ENCODE measurements at places on chromosomes 12 and 14.
A peak's percentile ranks its signal among the peaks of the same experiment; 100 is the strongest.

- no peak for DNase-seq
Observed at GRCh38 chr12:62215506-62215905, 44.7 kb upstream of the USP15 start.

DNA sequence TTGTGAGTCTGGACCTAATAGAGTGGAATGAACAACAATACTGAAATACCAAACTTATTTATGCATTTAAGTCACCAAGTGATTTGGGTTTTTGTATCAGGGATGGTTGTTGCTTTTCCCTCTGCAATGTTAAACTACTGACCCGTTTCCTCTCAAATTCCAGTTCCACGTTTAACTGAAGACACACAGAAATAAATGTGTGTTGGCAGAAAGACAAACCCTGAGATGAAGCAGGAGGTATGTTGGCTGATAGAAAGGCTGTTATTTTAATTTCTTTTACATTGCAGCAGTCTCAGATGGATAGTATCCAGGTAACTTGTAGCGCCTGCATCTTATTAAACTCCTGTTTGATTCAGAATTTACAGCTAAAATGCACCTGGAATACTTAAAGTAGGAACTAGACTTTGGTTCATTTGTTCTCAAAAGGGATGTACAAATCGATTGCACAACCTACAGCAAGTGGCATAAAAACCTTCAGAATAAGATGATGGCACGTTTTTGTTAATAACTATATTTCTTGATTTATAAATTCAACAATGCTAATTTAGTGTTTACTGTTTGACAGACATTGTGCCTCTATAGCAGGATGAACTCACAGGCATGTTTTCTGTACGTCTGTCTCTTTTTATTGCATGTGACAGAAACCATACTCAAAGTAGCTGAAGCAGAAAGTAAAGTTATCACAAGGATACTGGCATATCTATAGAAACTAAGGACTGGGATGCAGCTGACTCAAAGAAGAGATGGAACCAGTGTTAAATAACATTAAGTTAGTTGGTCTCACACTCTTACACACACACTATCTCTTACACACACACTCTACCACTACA is 405.7 kb downstream of the ZFP36L1 start:
- DNase-seq: no peak

GRCh38 chr14:33987565-33988080 is 36.7 kb upstream of the EGLN3 start:
- DNase-seq: no peak

GRCh38 chr12:6187948-6188793 is 12.0 kb upstream of the CD9 start:
- DNase-seq: no peak

DNA sequence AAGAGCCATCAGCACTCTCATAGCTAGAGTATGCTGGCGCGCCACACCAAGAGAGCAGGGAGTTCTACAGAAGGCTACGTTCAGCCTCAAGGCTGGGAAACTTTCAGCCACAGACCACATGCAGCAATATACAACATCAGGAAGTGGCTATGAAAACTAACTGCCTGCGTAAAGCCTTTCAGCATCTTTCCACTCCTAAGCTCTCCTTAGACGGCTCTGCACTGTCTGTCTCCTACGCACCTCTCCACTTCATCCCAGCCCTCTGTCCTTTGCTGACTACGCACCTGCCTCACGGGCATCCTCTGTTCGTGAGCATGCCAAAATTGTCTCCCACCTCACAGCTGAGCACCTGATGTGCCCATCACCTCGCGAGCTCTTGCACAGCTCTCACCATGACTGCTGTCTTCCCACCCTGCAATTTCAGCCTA is 9.7 kb downstream of the MPHOSPH9 start:
- DNase-seq: no peak

DNA sequence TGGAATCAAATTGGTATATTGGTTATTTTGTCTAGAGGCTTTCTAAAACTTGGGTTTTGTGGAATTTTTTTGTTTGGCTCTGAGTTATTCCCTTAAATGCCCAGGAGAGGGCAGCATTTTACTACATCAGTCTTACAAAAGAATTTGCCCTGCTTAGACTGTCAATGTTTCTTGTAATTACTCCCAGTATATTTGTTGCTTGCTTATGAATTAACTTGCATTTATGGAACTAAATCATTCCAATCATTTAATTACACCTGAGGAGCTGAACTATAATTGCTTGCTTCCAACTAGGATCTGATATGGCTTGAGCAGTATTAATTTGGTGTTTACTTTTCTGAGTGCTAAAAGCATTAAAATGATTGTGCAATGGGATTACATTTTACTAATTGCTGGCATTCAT is 48.7 kb downstream of the MIPOL1 start:
- no peak for DNase-seq

- no peak for DNase-seq
Observed at GRCh38 chr14:72075649-72076334, 143.6 kb downstream of the RGS6 start.

- DNase-seq: no peak
Observed at GRCh38 chr12:14605401-14605989, 37.8 kb upstream of the PLBD1 start.

GRCh38 chr14:66022526-66022925 is 463.6 kb upstream of the CCDC196 start:
- DNase-seq: no peak

- DNase-seq: no peak
Observed at GRCh38 chr14:73662487-73662943, 17.7 kb downstream of the DNAL1 start.

DNA sequence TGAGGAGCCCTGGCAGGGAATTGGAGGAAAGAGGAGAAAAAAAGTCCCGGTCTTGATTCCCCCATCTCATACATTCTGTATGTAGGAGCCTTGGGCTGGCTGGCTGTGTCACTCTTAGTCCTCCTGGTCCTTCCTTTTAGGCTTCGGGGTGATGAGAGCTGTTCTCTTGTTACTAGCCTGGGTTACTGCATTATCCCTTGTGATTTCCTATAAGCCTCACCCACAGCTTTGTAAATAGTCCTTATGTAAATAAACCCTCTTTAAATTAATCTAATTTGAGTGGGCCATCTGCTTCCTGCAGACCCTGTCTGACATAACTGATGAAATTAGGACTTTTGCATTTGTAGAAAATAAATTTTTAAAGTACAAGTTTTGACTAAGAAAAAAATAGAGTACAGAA is 19.2 kb downstream of the DNM1L start:
- DNase-seq: no peak

DNA sequence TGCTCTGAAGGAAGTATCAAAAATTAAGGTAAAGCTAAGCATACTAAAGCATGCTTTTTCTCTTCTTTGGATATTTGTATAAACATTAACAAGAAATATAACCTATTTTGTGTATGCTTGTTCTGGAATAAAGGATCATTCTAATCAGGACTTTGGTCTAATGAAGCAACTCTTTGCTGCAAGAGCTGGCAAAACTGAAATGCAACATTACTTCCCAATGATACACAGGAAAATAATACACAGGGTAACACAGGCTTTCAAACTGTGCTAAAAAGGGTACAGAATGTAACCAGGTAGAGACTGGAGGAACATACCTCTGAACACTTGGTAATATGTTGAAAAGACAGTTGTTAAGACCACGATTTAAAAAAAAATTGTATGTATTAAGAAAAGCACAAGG is 222.5 kb upstream of the DIO2 start:
- DNase-seq: no peak

DNA sequence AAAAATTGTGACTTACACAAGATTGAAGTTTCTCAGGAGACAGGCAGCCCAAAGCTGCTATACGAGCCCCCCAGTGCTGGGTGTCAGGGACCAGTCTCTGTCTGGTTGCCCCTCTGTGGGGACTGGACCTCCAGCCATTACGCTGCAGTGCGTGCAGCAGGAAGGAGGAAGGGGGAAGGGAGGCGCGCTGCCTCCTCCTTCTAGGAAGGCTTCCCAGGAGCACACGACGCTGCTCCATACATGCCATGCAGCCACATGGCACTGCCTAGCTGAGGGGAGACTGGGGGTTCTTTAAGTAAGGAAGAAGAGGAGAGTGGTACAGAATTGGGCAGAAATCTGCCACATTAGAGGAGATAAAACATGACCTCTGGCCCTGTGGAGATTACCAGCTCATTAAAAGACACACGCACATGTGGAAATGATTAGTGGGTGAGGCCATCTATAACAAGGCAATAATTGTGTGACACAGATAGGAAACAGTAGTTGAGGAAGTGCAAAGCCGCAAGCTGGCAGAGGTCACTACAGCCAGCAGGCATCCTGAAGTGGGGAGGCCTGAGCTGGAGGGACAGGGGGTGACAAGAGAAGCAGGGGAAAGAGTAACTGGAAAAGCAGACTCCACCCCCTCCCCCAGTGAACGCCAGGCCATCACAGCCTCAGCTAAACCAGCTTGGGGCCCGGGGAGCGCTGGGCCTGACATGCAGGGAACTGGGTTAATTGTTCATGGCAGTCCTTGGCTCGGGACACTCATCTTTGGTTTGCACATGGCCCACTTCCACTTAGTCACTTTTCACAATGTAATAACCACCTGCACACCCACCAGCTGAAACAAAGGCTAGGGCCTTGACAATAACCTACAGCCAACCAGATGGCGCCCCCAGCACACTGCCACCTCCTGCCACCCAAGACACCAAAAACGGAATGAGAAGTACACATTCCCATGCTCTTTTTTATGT is 39.6 kb downstream of the CCDC88C start:
- peak; percentile 42 for DNase-seq

DNA sequence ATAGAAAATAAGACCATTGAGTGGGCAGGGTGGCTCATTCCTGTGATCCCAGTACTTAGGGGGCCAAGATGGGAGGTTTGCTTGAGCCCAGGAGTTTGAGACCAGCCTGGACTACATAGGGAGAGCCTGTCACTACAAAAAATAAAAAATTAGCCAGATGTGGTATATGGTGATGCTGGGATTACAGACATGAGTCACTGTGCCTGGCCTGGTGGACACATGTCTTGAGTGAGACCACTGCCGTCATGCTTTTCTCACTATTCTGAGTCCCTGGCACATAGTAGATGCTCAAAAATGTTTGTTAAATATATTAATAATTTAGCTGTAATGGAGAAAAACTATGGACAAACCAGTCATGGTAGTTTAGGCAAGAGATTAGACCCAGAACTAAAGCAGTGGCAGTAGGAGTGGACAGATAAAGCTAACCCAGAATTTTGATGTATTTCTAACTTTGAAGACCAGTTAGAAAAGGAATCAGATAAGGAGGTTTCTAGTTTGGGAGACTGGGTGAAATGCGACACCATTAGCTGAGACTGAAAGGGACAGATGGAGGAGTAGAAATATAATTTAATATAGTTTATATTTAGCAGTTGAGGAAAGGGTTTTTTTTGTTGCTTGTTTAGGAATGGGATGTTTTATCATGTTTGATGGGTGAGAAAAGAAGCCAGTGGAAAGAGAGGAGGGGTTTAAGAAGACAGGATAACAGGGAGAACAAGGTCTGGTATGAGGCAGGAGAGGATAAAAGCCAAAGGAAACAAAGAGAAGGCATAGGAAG is 7.4 kb upstream of the PTGES3 start:
- no peak for DNase-seq

DNA sequence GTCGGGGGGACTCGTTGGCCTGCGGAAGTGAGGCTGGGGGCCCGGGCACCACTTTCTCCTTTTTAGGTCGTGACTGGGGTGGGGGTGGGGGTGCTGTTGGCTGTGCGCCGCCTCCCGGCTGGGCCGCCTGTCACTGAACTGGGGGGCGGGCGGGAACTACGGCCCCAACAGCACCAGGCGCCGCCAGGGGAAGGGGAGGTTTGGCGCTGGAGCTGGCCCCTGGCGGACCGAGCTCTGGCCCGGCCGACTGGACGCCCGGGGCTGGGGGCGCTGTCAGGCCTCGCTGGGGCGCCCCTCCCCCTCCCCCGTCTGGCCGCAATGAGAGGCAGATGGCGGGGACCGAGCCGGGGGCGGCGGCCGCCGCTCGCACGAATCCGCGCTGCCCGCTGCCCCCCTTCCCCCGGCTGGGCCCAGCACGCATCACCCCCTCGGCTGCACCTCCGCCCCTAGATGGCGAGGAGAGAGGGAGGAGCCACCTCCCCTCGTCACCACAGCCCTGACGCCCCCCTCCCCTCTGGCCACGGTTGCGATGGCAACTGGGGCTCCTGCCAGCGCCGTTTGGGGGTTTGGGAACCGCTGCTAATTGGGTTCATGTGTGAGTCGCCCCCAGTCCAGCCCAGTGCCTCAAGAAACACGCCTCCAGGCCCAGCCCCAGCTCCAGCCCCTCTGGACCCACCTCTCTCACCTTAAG is 723 bp downstream of the NFATC4 start:
- DNase-seq: no peak

DNA sequence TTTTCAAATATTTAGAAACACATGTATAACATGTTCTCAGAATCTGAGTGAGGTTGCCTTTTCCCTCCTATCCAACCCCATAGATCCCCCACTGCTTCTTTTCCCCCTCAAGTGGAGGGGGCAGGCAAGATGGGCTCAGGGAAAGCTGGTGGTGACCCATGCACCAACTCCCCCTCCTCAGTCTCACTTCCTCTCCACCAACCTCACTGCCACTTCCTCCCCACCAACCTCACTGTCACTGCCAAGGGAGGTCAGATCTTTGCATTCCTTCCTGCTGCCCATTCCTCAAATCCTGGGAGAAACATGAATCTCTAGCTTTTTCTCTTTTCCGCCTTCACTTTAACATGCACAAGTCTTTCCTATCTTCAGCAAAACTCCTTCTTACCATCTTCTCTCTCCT is 48.7 kb downstream of the SPTB start:
- DNase-seq: no peak

GRCh38 chr14:52998376-52999015 is 47.6 kb upstream of the FERMT2 start:
- DNase-seq: no peak

DNA sequence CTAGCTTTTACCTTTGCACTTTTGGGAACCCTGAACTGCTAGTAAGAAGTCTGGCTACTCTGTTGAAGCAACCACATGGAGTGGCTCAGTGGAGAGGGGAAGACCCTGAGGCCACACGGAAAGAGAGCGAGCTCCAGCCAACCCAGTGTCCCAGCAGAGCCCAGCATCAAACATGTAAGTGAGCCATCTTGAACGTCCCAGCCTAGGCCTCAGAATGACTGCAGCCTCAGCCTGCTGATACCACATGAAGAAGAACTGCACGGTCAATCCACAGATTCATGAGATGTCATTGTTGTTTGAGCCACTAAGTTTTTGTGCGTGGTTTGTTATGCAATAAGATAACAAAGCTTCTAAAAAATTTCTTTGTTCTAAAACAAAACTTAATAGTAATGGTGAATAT is 40.2 kb downstream of the TFCP2 start:
- DNase-seq: no peak

- no peak for DNase-seq
Observed at GRCh38 chr12:94012071-94012470, 136.3 kb upstream of the PLXNC1 start.

GRCh38 chr14:88546621-88547385 is 8.0 kb downstream of the PTPN21 start:
- no peak for DNase-seq

DNA sequence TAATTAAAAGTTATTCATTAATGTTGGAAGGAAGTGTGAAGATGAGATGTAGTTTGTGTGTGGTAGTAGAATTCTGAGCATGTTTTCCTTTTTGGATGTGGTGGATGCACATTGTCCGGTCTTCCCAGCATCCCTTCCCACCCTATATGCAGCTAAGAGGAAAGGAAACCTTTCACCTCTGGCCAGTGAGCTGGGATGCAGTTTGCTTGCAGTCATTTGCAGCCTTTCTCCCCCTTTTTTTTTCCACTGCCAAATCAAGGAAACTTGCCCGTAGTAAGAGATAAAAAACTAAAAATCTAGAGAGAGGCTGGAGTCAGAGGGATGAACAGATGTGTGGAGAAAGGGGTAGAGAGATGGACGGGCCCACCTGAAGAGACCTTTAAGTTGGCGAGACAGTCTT is 72.5 kb upstream of the SLC38A2 start:
- no peak for DNase-seq
